T-helper 9 cell (primary cell): ENCODE measurements at places on chromosomes 7 and 10.

- DNase-seq = no peak
Observed at GRCh38 chr10:103679096-103679790, 176.1 kb downstream of the SH3PXD2A start.

DNA sequence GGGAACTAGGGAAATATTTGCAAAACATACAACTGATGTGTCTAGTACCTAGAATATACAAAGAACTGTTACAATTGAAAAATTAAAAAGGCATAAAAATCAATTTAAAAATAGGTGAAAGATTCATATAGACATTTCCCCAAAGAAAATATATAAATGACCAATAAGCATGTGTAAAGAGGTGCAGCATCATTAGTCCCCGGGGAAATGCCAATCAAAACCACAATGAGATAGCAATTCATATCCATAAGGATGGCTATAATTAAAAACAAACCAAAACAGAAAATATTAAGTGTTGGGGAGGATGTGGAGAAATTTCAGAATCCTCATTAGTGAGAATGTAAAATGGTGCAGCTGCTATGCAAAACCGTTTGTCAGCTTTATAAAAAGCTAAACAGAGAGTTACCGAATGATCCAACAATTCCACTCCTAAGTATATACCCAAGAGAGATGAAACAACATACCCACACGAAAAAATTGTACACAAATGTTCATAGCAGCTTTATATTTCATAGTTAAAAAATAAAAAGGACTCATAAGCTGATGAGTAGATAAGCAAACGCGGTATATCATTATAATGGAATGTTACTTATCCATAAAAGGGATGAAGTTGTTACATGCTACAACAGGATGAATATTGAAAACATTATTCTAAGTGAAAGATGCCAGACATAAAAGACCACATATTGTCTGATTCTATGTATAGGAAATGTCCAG is 210.1 kb upstream of the INHBA start:
- no peak for DNase-seq

DNA sequence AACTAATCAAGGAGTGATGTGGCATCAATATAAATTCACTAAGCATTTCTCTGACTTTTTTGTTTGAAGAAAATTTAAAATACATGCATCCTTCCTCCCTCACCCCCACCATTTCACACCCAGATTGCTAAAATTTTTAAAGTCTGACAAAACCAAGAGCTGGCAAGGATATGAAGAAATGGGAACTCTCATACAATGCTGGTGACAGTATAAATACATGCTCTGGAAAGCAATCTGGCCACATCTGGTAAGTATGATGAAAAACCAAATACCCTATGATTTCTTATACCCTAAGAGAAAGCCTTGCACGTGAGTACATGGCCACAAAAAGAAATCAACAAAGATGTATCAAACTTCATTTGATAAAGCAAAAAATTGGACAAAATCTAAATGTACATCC is 31.2 kb downstream of the P4HA1 start:
- no peak for DNase-seq

DNA sequence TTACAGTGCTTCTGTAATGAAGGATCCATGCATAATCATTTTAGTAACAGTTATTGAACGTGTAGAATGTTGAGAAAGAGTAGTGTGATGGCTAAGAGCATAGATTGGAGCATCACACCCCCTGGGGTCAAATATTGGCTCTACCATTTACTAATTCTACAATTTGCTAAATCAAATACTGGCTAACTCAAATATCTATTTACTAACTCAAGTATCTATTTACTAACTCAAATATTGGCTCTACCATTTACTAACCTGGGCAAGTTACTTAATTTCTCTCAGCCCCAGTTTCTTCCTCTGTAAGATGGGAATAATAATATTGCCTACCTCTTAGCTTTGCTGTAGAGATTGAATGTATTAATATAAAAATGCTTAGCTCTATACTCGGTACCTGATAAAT is 64.0 kb downstream of the CDK14 start:
- DNase-seq = no peak

DNA sequence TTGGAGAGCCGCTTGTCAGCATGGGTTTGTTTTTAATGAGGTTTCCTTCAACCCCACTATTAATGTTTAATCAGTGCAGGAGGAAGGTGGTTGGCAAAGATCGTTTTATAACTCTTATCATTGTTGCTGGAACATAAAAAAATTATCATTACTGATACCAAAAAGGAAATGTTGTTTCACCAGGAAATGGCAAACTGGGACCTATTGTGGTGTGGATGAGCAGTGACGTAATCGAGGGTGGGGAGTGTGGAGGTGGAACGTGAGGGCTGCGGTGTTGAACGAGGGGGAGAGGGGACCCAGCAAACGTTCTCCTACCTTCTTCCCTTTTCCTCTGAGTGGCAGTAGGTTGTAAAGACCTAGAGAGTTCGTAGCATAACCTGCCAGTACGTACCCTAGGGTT is 71.9 kb upstream of the TOMM7 start:
- no peak for DNase-seq

GRCh38 chr10:131127610-131128009 is 183.9 kb downstream of the TCERG1L start:
- DNase-seq = no peak

DNA sequence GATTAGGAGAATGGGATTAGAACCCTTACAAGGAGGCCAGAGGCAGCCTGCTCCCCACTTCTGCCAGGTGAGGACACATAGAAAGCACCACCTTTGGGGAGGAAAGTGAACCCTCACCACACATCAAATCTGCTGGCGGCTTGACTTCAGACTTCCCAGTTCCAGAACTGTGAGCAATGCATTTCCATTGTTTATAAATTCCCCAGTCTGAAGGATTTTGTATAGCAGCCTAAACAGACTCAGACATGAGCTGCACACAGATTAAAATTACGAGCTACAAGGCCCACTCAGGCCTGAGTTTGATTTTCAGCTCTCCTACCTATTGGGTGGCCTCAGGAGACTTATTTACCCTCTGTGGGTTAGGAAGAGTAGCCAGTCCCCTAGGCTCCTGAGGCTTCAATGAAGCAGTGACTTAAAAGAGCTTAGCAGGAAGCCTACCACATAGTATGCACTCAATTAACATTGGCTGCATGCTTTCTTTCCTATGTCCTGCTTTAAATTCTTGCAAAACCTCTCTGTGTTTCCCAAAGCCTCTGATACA is 350.7 kb upstream of the ZMIZ1 start:
- DNase-seq = no peak

DNA sequence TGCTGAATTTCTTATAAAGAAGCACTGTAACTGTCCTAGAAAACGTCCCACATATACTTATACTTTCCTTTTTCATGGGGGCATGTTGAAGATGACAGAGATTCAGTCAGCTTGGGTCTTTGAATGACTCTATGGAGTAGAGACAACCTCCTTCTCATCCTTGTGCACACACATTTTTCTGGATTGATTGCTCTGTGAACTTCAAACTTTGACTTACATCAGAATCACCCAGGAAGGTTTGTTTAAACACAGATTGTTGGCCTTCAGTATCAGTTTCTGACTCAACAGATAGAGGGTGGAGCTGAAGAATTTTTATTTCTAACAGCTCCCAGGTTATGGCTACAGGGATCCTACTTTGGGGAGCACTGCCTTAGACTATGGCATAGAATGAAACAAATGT is 97.6 kb upstream of the DGKB start:
- no peak for DNase-seq

- DNase-seq = no peak
Observed at GRCh38 chr10:82212753-82213152, 337.8 kb downstream of the NRG3 start.

DNA sequence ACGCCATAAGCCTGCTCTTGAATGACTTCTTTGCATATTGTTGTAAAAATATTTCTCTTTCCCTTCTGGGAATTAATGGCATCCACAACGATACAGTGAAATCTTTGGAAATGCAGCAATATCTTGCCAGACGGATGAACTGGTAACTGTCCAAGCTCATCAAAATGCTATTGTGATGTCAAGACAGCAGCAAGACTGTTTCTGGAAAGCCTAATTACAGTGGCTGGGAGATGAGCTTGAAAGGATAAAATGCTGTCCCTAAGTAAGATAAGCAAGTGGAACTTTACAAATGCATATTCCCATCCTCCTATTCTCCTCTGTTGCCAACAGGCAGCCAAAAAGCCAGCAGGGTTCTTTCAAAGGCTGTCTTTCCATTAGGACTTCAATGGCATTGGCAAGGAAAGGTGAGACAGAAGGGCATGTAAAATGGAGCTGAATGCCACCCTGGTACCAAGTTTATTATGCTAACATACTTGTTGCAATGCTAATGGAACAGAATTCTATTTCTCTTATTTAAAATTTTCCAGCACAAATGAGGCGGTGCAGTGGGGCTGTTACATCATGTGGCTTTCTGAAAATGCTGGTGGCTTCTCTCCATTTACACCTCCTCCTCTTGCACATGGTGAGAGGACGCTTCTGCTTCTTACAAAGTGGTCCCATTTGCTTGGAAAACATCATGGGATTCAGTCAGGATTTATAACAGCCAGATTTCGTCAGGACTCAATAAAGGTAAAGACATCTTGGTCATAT is 178.3 kb upstream of the PTER start:
- DNase-seq = no peak

DNA sequence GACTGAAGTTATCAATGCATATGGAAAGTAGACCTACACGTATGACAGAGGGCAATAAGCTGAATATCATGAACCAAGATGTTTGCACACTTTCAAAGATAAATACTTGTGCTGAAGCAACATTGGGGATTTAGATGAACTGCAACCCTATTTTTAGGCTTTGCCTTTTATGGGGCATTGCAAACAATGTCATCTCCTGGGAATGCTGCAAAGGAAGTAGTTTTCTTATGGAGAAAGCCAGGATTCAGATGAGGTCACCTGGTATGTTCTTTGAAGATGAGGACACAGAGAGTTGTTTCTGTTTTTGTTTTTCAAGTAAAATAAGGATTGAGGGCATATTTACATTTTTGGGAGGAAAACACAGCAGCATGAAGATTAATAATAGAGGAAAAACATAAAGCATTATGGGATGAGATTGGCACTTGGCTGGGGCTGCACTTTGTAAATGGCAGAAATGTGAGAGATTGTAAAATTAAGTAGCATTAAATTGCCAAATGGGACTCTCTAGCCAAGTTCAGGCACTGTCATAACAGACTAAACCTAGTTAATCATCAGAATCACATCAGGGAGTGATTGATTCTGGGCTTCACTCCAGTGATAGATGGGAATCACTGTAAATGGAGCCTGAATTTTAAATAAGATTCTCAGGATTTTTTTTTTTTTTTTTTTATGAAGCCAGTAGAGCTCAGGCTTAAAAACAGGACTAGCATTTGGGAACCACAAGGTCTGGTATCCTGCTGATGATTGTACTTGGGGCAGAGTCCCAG is 63.1 kb downstream of the MALRD1 start:
- no peak for DNase-seq

GRCh38 chr10:11469575-11470391 is 141.7 kb downstream of the USP6NL start:
- no peak for DNase-seq

DNA sequence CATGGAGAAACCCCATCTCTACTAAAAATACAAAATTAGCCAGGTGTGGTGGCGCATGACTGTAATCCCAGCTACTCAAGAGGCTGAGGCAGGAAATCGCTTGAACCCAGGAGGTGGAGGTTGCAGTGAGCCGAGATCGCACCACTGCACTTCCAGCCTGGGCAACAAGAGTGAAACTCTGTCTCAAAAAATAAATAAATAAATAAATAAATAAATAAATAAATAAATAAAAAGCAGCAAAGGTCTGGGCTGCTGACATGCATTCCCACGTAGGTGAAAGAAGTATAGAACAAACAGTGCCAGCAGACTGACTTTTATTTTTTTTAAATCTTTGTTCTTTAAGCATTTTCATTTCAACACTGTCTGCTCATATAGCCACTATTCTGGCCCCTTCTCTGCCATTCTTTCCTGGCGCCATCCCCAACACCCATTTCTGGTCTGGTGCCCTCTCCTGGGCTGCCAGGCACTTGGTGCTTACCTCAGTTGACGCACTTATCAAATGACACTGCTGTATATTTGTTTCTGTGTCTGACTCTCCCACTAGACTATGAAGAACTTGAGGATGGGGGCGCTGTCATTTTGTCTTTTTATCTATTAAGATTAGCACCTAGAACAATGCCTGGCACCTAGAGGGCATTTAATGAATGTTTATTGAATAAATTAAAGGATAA is 15.6 kb downstream of the FAM107B start:
- DNase-seq = no peak

- no peak for DNase-seq
Observed at GRCh38 chr7:1401011-1401410, 58.3 kb downstream of the MICALL2 start.

- DNase-seq = no peak
Observed at GRCh38 chr10:113732160-113732881, 19.2 kb upstream of the PLEKHS1 start.

DNA sequence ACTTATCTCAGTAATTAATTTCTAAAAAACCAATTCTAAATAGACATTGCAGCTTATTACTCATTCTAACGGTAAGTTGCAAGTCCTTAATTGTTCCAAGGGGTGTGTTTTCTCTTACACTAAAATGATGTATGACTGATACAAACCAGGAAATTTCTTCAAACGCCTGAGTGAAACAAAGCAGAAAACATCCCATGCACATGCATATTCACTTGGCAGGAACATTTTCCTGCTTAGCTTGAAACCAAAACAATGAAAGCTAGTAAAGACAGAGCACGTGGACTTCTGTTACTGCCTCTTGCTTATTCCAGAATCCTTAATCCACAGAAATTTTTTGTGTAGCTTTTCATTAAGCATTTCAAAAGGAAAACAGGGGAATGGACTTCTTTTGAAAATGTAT is 187.7 kb downstream of the MTERF1 start:
- DNase-seq = no peak

DNA sequence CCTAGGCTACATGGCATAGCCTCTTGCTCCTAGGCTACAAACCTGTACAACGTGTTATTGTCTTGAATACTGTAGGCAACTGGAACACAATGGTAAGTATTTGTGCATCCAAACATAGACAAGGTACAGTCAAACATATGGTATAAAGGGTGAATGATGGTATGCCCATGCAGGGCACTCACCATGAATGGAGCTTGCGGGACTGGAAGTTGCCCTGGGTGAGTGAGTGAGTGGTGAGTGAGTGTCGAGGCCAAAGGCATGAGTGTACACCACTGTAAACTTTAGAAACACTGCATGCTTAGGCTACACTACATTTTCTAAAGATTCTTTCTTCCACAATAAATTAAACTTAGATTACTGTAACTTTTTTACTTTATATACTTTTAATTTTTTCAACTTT is 165.7 kb downstream of the PARD3 start:
- no peak for DNase-seq

- DNase-seq = no peak
Observed at GRCh38 chr10:112481602-112482001, 34.6 kb downstream of the VTI1A start.

DNA sequence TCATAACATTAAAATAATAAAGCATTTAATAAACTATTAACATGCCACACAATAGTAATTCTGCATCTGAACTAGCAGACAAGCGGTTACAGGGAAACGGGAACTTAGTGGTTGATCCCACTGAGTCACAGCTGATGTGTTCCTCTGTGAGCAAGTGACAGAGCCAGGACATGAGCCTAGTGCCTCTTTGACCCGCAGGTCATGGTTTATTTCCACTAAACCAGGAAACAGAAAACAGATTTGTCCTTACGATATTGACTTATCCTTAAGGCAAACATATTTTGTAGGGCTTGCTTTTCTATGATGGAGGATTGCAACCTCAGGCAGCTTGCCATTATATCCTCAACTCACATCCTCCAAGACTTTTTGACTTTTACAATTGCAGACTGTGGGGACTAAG is 987.3 kb downstream of the CCSER2 start:
- no peak for DNase-seq
